ENCODE measurements at places on chromosomes 7 and 10.

- no peak for DNase-seq
These were observed 38.1 kb upstream of the R3HCC1L start for GRCh38 chr10:98096316-98096715.

DNA sequence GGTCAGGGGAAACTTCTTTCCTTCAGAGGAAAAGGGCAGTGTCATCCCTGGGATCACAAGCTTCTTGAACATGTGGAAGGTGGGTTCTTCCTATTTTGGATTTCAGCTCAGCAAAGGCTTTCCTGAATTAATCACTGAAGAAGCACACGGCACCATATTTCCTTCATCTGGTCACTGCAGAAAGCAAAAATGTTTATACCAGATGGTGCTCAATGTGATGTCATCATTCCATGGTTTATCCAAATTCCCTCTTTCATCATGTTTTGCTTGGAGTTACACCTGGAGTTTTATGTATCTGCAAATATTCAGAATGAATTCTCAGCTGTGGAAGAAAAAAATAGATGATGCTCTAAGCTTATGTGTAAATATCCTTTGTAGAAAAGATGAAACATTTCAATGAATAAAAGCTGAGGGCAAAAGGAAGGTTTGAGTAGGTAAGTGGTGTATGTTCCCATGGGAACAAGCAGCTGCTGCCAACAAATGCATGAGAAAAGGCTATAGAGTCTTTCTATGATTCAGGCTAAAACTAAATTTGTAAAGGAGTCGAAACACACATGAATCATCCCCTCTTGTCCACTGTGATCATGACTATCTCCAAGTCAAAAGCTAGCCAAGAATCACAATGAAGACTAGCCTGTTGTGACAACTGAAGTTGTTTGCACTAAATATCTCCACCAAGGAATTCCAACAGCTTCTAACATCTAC lies 26.9 kb upstream of the BPGM start:
- no peak for DNase-seq

- no peak for DNase-seq
These were observed 195.8 kb upstream of the SEMA3C start for GRCh38 chr7:81114633-81115032.

GRCh38 chr10:46558122-46558391 lies 1.6 kb upstream of the GPRIN2 start:
- DNase-seq: no peak

DNA sequence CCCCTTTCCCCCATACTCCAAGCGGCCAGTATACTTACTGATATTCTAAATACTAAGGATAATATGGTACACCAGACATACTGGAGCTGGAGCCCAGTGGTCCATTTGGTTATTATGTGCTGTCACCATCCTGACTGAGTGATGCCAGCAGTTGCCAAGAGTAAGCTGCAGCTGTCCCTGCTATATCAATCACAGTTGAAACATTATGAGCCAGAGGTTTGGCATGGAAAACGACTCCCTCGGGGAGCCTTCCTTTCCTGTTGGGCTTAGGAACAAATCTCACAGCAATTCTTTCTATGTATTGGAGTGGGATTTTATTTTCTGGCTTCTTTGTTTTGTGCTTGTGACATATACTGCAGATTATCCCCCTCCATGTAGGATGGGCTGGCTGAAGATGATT lies 32.6 kb downstream of the STRIP2 start:
- no peak for DNase-seq

- DNase-seq: no peak
These were observed 9.3 kb downstream of the ATP6V0E2 start for GRCh38 chr7:149883048-149883438.

DNA sequence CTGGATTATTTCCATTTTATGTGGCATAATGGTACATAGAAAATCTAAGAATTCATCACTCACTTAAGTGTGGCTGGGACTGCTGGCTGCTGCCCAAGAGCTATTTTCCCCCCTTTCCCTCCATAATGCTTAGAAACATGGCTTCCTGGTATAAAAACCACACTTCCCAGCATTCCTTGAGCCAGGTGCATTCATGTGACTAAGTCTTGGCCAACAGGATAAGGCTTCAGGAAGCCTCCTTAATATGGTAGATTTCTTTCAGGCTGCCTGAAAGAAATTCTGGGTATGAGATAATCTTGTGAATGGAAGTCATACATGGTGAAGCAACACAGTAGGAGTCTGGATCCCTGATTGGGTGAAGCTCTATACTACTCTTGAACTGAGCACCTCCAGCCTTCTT lies 178.0 kb downstream of the JAZF1 start:
- no peak for DNase-seq

DNA sequence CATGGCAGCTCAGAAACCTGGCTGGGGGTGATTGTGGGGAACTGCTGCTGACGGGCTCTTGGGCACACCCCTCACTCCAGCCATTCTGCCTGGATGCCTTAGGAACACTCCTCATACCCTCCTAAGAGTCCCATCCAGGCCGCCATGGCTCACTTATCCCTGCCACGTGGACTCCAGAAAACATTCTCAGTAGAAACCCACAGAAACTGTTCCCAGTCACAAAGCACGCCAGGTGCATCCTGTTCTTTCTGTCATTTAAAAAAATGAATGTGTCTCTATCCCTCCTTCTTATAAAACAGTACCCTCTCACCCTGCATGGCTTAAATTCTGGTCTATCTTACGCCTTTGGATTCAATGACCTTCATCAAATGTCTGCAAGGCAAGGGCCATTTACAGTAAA lies 177.7 kb downstream of the CUX1 start:
- DNase-seq: no peak

DNA sequence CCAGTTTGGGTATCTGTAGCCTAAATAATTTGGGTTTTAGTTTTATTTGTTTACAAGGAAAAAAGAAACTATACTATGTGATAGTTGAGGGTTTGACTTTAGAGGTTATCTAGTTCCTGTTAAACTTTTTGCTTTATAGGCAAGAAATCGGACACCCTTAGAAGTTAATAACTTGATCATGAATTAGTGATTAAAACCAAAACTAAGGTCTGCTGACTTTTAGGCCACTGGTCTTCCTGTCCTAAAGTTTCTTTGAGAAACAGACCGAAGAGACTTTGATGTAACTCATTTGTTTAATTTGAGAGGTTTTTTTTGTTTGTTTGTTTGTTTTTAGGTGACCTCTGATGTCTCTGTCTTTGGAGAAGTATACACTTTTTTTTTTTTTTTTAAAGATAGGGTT lies 59.7 kb downstream of the PHTF2 start:
- DNase-seq: no peak

- DNase-seq: no peak
These were observed 111.0 kb upstream of the KMT2E start for GRCh38 chr7:104903044-104903443.

DNA sequence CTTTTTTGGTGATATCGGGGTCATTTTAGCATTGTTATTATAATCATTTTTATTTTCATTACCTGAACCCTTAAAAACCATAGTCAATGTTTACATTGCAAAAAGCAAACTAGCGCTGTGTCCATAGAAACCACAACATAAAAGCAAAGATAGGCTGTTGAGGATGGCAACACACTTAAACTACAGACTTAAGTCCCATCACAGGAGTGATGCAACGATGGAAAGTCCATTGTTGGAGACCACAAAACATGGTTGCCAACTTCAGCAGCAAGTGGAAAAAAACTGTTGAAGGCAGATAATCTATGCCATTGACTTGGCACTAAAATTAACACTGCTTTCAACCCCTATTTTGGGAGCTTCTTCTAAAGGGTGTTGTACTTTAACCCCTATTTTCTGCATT lies 398.8 kb upstream of the IGFBP3 start:
- DNase-seq: no peak

DNA sequence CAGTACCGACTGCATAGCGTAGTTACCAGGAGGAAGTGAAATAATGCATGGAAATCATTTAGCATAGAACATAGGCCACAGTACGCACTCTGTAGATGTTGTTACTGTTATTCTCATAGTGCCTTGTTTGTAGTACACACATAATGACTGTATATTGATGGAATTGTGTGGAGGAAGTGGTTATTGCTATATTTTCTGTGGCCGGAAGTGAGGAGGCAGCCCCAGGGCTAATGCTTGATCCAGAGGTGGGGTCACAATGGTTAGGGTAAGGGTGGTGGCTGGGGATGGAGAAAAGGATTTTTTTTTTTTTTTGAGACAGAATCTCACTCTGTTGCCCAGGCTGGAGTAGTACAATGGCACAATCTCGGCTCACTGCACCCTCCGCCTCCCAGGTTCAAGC lies 4.5 kb upstream of the MGAM start:
- no peak for DNase-seq

DNA sequence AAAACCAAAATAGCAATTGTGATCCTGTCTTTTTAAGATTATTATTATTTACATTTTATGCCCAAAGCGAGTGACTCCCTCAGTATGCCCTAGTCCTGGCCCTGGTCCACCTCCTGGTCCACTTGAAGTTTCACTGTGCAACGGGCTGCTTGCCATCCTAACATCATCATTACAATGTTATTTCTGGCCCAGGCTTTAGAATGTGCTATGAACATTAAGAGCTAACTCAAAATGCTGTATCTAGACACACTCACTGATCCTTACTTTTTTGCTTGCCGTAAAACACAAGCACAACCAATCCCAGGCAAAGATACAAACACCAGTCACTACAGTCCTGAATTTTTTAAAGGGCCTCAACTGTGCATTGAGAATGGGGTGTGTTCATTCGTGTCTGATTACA lies 38.4 kb downstream of the RHOBTB1 start:
- no peak for DNase-seq

DNA sequence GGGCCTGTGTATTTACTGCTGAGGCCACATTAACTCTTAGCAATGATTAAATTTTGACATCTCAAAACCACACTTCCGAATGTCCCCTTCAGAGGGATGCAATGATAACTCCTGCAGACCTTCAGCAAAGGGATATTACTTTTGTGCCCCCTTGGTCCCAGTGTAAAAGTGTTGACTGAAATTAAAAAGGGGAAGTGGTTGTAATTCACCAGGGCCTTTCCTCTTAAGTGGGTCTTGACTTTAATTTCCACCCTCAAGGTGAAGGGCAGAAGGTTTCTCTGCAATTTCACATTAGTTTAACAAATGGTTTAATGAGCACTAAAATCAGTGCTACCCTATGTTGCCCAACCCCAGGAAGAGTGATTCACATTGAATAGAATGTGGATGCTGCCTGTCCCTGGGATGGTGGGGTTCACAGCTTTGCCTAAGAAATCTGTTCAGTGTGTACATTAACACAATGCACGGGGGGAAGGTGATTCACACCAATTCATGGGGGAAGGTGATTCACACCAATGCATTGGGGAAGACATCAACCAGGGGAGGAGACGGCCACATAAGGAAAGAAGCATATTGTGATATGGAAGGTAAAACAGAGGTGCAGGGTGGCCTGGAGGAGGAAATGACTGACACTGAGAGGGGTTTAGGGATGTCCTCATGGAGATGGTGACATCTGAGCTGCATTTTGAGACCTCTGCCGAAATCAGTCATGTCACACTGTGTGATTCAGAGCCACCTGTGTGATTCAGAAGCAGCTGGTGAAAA lies 19.4 kb upstream of the TNS3 start:
- no peak for DNase-seq

- no peak for DNase-seq
These were observed 36.3 kb upstream of the IL15RA start for GRCh38 chr10:6013413-6014192.

DNA sequence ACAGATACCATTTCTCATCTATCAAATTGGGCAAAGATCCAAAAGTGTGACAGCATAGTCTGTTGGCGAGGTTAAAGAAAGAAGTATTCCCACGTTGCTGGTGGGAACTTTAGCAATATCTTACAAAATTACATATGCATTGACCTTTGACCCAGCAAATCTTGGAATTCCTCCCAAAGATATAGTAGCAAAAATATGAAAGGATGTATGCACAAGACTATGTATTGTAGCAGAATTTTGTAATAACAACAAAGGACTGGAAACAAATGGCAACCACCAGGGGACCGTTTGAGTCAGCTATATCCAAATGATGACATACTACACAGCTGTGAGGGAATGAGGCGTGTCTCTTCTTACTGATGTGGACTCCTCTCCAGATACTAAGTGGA lies 50.2 kb downstream of the KCNH2 start:
- DNase-seq: no peak

DNA sequence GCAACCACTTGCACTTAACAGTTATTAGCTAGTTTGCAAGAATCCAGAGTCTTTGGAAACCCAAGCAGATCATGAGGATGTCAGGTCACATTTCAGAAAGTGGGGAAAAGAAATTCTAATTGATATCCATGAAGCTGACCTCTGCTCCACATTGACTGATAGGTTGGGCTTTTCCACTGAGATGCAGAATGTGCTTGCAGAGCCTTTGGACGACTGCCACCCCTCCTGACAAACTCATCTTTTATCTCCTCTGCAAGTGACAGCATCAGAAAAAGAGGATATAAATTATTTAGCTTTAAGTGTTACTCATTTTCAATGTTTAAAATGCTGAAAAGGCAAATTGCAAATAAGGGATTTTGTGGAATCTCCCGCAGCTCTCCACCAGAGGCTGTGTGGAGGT lies 75.3 kb downstream of the C10orf90 start:
- no peak for DNase-seq

GRCh38 chr7:93957767-93958166 lies 36.2 kb downstream of the GNG11 start:
- DNase-seq: no peak

DNA sequence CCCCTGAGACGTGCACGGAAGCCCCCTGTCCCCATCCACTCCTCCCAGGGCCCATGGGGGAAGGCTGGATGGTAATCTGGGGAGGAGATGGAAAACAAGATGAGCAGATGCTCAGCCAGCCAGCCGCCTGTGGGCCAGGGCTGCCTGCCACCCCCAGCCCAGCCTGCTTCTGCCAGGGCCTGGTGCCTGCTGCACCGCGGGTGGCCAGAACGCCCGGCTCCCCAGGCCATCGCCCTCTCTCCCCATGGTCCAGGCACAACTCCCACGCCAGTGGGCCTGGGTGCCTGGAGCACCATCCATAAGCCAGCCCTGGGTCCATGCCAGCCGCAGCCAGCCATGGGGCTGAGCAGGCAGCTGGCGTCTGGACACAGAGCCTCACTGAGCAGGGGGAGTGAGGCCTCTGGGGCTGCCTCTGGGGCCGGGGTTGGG lies 57.2 kb upstream of the ELN start:
- DNase-seq: no peak

- no peak for DNase-seq
These were observed 159.5 kb upstream of the ZMIZ1 start for GRCh38 chr10:78909221-78909620.

DNA sequence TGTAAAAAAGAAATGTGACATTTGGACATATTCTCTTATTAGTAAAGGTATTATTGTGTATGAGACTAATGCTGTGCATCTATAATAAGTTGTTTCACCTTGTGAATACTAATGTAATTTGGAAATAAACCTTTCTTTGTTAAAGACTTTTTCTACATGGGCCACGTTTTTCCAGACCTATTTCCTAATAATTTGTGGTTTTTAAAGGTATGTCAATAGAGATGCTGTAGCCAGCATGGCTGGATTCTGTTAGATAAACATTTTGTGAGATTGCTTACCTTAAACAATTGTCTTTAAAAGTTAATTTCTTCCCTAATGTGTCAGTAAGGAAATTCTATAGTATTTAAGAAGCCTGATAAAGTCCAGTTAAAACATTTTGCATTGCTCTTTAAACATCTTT lies 56.0 kb downstream of the KAT6B start:
- DNase-seq: no peak

- DNase-seq: no peak
These were observed 455.4 kb upstream of the C7orf33 start for GRCh38 chr7:148135116-148135515.

GRCh38 chr10:123926401-123927264 lies 35.0 kb upstream of the CPXM2 start:
- DNase-seq: no peak

Data from central memory CD8-positive, alpha-beta T cell (primary cell).